A172 (cell line): ENCODE measurements at places on chromosomes 6 and 20.
A peak's percentile ranks its signal among the peaks of the same experiment; 100 is the strongest.

DNA sequence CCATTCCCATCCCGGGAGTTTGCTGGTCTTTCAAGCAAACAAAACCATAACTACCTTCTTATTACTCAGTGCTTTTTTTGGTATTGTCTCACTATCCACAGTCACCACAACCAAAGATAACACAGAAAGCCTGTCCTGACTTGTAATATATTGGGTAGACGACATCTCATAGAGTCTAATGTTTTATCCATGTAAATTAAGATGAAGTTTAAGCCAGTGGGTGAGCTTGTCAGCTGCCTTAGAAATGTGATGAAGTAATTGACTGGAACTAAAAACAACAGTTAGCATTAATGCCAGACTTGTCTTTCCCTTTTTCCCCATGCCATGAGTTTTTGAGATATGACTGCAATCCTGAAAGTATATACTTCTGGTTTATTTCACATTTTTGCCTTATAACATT, 282.7 kb upstream of the PRDM1 start:
- DNase-seq, result no peak

GRCh38 chr20:53829255-53829723, 235.7 kb upstream of the ZNF217 start:
- DNase-seq, result peak; percentile 96

- DNase-seq, result no peak
Measured at GRCh38 chr6:70412252-70413113, 825 bp upstream of the FAM135A start.

DNA sequence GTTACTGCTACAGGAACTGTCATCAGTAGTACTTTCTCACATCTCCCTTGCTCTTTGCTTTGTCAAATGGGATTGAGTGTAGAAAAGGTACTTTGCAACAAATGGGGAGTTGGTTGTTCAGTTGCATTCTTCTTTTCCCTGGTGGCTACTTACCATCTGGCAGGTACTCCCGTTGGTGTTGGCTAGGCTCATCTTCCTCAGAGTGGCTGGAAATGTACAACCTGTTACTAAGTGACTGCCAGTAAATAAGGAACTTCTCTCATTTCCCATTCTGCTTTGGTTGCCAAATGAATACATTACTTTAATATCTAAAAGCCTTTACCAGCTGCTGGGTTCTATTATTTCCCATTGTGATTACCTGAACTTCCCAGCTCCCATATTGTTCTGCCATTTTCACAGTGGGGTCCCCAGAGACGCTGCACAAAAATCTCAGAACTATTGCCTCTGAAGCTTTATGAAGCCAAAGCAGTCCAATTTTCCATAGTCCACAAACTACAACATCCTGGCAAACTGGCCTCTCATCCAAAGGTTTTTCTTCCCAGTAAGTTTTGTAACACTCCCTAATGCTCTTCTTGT, 229.7 kb upstream of the HTR1E start:
- no peak for DNase-seq

GRCh38 chr20:21514553-21515251, 838 bp upstream of the NKX2-2 start:
- peak; percentile 29 for DNase-seq

DNA sequence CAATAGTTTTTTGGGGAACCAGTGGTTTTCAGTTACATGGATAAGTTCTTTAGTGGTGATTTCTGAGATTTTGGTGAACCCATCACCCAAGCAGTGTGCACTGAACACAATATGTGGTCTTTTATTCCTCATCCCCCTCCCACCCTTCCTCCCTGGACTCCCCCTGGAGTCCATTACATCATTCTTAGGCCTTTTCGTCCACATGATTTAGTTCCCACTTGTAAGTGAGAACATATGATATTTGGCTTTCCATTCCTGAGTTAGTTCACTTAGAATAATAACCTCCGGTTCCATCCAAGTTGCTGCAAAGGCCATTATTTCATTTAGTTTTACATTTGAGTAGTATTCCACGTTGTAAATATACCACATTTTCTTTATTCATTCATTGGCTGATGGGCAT, 28.3 kb downstream of the RPP40 start:
- DNase-seq, result no peak

GRCh38 chr6:108452711-108453195, 108.0 kb upstream of the FOXO3 start:
- DNase-seq, result no peak
